ENCODE measurements at places on chromosomes 7 and 10.

DNA sequence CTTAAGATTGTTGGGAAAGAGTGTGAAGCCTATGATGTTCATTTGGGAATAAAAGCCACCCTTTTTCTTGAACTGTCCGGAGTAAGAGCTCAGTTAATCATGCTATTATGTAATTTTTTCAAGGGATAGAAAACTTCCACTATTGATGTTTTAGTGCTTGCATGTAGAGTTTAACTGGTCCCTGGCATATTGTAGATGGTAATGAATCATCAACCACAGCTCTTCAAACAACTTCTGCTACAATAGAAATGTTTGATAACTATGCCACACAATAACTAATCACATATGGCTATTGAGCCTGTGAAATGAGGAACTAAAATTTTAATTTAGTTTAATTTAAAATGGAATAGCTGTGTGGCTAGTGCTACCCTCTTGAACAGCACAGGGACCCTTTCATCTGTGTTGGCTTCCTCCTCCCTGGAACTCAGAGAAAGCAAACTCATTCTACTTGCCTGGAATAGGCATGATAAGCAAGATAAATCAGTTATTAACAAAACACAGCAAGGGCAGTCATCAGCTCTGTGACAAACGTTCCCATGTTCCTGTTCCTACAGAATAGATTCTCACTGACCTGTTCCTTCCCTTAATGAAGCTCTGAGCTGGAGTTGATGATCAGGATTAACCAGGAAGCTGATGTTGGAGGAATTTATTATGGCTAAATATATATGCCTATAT, 4.9 kb upstream of the SRI start:
- DNase-seq: no peak

DNA sequence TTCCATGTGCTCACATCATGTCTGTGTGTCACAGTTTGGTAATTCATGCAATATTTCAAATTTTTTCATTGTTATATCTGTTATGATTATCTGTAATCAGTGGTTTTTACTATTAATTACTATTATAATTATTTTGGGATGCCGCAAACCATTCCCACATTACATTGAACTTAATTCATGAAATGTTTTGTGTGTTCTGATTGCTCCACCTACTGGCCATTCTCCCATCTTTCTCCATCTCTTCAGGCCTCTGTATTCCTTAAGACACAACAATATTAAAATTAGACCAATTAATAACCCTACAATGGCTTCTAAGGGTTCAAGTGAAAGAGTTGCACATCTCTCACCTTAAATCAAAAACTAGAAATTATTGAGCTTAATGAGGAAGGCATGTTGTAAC, 398.5 kb downstream of the PCDH15 start:
- no peak for DNase-seq

GRCh38 chr10:132172091-132173066, 14.4 kb upstream of the DPYSL4 start:
- no peak for DNase-seq

- no peak for DNase-seq
Observed at GRCh38 chr7:30093420-30093952, 41.3 kb upstream of the MTURN start.

GRCh38 chr7:12754179-12754578, 66.7 kb downstream of the ARL4A start:
- DNase-seq: no peak

GRCh38 chr7:54839575-54840213, 80.7 kb upstream of the SEC61G start:
- no peak for DNase-seq

DNA sequence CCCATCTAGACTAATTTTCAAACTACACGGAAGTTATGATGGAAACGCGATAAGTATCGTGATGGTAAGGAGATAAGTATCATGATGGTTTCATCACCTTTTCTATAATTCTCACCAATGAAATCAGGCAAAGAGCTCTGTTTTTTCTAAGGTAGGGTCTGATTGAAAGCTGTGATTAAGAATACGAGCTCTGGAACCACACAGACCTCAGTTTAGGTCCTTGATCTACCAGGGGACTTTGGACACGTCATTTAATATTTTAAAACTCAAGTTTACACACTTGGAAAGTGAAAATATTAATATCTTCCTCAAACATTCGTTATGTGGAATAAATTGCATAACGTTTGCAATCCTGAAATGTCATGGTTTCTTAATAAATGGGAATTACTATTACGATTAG, 538.2 kb upstream of the CELF2 start:
- DNase-seq: no peak

- DNase-seq: no peak
Observed at GRCh38 chr7:84949501-84949900, 237.4 kb downstream of the SEMA3D start.

- no peak for DNase-seq
Observed at GRCh38 chr7:112157072-112157471, 49.1 kb downstream of the DOCK4 start.

DNA sequence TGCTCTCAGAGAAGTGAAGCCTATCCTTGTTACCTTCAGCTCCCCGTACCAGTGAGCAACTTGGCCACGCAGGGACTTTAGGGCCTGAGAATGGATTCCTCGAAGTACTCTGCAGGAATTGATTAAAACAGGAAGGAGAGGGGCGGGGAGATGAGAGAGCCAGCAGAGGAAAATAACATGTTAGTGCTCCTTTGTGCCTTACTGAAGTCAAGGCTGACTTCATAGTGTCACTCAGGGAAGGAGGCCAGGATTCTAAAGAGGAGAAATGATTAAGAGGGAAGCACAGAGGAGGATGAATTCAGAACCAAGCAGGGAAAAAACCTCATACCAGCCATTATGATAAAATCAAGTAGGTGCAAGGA, 195.6 kb upstream of the RHOBTB1 start:
- no peak for DNase-seq

- DNase-seq: no peak
Observed at GRCh38 chr7:155426543-155427410, 31.2 kb upstream of the EN2 start.

- DNase-seq: no peak
Observed at GRCh38 chr10:78540355-78541076, 506.9 kb downstream of the RPS24 start.

GRCh38 chr10:13794992-13795612, 208.3 kb downstream of the PRPF18 start:
- no peak for DNase-seq

- DNase-seq: no peak
Observed at GRCh38 chr10:133316266-133316665, 7.6 kb downstream of the ZNF511 start.

DNA sequence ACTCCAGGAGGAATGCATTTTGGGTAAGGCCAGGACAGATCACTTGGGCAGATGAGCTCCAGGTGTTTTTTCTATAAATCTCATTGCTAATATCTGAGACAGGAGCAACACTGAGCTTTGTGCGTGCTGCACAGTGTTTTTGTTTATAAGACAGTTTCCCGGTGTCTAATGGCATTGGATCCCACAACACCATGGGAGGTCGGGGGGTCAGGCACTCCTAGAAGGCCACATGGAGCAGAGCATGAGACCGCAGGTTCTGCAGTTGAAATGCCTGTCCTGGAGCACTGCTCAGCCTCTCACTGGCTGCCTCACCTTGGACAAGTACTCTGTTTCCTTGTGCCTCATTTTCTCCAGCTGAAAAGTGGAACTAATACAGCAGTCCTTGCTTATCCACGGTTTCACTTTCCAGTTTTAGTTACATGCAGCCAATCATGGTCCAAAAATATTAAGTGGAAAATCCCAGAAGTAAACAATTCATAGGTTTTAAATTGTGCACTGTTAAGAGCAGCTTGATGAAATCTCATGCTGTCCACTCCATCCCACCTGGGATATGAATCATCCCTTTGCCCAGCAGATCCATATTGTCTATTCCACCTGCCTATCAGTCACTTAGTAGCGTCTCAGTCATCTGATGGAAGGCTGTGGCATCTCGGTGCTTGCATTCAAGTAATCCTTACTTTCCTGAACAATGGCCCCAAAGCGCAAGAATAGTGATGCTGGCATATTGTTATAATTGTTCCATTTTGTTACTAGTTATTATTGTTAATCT, 35.2 kb downstream of the ATXN7L1 start:
- DNase-seq: no peak

GRCh38 chr7:83562960-83563359, 86.0 kb downstream of the SEMA3E start:
- DNase-seq: no peak

All from D721Med (cell line).